Stimulated activated CD4-positive, alpha-beta T cell treated with anti-CD3 and anti-CD28 coated beads, Interleukin-4, amount 100 ng/mL, for 24 hours (primary cell): ENCODE measurements at places on chromosomes 4 and X.
A peak's percentile ranks its signal among the peaks of the same experiment; 100 is the strongest.

- DNase-seq: no peak
Observed at GRCh38 chr4:89369581-89369980, 62.0 kb upstream of the GPRIN3 start.

GRCh38 chrX:12798601-12799000 lies 7.4 kb downstream of the PRPS2 start:
- DNase-seq: no peak

GRCh38 chr4:160835789-160836188 lies 1328.0 kb downstream of the FSTL5 start:
- no peak for DNase-seq

DNA sequence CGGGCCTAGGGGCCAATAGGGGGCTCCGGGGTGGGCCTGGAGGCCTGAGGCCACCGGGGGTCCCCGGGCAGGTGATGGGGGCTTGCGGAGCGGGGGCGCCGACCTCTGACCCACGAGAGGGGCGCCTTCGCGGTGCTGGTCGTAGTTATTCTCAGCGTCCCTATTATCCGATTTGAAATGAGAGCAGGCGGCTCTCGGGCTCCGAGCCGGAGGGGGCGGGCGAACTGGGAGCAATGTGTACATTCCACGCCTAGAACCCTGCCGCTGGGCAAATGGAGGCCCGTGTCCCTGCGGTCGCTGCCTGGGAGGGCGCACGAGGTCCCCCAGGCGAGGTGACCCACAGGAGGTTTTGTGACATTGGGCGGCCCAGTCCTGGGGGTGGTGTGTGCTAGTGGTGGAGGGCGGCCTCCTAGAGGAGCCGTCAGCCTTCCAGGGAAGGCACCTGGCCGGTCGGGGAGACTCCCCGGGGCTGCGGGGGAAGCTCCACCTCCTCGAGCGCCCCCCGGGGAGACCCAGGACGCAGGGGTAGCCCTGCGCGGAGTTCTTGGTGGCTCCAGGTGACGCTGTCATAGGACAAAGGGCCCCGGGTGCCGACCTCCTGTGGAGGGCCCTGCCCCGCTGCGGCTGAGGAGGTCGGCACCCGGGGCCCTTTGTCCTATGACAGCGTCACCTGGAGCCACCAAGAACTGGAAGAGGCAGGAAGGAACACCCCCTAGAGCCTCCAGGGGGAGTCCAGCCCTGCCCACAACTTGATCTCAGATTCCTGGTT lies 102.6 kb upstream of the PRKX start:
- DNase-seq: peak; percentile 28

GRCh38 chr4:165537028-165537648 lies 158.3 kb downstream of the CPE start:
- DNase-seq: no peak

DNA sequence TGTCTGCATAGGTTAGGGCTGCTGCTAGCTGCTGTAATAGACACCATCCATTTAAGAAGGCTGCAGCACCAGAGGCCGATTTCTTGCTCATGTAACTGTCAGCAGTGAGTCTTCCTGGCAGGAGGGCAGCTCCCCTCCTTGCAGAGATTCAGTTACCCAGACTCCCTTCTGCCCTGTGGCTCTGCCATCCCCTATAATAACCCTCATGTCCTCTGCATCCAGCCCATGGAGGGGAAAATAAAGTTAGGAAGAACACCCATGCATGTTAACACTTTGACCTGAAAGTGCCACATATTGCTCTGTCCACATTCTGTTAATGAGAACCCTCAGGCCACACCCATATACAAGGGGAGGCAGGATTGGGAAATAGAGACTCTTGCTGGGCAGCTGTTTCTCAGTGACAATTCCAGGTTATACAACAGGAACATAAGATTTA lies 5.4 kb downstream of the STBD1 start:
- no peak for DNase-seq

- DNase-seq: no peak
Observed at GRCh38 chrX:88604433-88605221, 142.4 kb upstream of the CPXCR1 start.
